ENCODE measurements at places on chromosomes 3 and 15.

DNA sequence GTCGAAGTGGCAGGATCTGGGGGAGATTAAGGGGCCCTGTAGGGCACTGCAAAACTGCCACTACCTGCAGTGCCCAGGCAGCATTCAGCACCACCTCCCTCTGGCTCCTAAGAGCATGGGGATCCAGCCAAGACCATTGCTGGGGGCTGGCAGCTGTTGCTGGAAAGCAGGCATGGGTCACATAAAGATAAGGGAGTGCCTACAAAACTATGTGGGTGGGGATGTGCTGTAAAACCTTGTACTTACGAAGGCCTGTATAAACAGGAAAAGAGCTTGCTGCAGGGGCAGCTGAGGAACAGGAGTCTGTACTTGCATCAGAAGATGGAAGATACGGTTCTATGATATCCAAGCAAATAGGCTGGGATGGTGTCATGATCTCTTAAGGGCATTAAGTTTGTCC, 27.1 kb downstream of the IL20RB start:
- DNase-seq, result no peak

DNA sequence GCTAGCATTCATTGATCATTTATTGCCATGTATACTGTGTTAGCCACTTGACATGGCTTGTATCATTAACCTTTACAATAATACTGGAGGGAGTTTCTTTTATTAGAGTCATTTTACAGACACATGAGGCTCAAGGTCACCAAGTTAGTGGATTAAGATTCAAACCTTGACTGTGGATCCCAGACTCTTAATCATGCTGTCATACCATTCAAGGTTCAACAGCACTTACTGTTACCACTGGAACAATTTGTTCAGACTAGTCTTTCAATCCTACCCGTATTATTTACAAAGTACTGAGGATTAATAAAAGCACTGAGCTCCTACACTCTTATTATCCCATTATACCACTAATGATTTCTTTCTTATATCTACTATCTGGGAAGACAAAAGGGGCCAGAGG, 1.2 kb downstream of the COX17 start:
- no peak for DNase-seq

DNA sequence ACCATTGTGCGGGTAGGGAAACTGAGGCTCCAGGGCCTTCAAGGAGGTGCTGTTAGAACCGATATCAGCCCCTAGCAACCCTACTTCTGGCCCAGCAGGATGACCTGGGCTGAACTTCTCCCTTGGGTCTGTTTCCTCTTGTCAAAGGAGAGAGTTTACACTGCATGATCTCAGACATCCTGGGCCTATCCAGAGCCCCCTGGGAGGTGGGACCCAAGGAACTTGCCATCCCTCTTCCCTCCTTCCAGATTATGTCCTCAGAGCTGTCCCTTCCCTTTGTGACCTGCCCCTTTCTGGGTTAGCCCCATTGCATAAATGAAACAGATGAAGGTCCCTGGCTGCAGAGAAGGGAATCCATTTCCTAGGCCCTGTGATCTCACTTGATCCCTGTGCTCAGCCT, 12.3 kb upstream of the DNAH1 start:
- no peak for DNase-seq

DNA sequence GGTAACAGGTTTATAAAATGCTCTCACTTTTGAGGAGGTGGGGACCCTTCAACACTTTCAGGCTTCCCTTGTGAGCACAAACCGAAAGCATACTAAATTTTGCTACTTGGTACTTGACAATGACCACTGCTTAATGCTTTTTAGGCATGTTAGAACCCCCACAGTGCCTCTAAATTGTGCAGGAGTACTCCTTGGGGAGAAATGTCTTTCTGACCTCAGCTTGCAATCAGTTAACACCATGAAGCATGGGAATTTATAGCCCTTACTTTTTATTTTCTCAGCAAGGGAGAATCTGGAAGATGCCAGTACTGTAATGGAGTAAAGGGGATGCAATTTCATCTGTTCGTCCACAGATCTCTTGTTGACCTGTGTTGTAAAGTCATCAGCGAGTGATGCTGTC, 308.9 kb upstream of the TBC1D5 start:
- DNase-seq, result no peak

- DNase-seq, result no peak
These were observed 85.1 kb downstream of the SUCLG2 start for GRCh38 chr3:67569324-67569723.

GRCh38 chr15:51793521-51794305, 35.7 kb upstream of the TMOD3 start:
- DNase-seq, result no peak

Data from CMK (cell line).